DMS53 (cell line): ENCODE measurements at places on chromosomes 4 and X.
A peak's percentile ranks its signal among the peaks of the same experiment; 100 is the strongest.

DNA sequence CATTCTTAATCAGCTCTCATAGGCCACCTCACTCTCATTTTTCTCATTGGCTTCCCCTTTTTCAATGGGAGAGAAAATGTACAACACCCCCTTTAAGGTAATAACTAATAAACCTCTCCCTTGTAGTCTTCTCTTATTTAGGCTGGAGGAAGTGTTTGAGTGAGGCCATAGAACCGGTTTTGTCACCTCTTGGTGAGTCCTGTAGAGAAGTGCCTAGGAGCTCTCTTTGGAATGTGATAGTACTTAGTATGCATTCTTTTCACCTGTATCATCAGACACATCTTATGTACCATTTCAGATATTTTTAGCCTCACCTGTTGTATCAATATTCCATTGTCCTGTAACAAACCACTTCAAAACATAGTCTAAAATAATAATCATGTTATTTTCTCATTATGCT is 3.5 kb upstream of the TAB3 start:
- DNase-seq: peak; percentile 70

DNA sequence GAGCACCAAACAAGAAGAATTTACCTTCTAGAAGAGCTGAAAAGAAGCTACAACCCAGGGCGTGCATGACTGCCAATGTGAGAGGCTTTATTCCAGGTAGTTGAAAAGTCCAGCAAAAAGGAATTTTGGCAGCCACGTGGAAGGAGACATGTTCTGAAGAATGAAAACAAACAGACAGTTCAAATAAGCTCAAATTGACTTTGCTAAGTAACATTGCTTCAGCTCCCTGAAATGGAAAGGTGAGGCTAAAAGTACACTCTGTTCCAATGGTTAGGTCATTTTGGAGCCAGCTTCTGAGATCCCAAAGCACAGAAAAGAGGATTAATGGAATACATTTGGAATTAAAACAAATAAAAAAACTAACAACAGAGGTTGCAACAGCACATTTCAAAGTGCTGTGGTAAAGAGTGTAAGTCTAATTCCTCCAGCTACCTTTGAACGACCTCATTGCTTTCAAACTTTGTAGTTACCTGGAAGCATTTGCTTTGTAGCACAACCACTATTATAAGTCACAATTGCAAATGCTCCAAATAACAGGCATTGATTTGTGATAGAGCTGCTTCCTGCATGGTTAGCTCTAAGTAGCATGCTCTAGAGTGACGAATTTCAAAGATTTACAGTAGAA is 405.3 kb upstream of the EDA2R start:
- no peak for DNase-seq

DNA sequence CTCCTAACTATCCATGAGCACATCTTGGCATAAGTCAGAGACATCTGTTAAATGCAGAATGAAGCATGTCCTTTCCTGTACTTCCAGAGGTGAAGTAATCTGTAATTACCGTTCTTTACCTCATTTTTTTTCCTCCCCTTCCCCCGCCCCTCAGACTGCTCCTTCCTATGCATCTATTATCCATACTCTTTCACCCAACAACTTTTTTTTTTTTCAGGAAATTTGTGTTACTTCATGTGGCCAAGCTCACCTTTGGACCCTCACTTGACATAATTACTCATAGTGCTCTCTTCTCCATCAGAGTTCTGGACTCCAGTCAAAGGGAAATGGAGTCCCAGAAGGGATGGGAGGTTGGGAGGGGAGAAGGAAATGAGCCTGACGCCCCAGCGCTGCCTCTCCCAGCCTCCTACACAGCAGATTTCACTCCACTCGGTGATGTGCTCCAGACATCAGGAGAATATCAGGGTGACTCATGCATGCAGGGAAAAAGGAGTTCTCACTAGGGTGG is 568.8 kb downstream of the STIM2 start:
- peak; percentile 30 for DNase-seq

- no peak for DNase-seq
Observed at GRCh38 chr4:33134366-33134765, 2414.2 kb downstream of the PCDH7 start.

- DNase-seq: no peak
Observed at GRCh38 chrX:71131510-71131909, 13.1 kb downstream of the MED12 start.

- no peak for DNase-seq
Observed at GRCh38 chr4:42123071-42123644, 29.3 kb downstream of the BEND4 start.

DNA sequence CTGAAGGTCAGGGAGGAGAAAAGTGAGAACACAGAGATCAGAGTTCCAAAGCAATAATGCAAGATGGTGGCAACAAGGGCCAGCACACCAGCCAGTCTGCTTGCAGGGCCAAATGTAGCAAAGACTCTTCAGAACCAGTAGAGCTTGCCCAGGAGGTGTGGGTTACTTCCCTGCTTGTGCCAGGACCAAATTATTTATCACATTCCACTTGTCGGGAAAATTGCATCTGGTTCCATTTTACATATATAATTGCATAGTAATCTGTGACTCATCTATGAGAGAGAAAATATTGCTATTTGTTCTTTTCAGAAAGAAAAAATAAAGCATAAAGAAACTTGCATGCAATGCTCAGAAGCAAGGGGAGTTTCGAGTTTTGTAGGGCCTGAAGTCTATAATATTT is 41.4 kb downstream of the MAML3 start:
- DNase-seq: no peak

DNA sequence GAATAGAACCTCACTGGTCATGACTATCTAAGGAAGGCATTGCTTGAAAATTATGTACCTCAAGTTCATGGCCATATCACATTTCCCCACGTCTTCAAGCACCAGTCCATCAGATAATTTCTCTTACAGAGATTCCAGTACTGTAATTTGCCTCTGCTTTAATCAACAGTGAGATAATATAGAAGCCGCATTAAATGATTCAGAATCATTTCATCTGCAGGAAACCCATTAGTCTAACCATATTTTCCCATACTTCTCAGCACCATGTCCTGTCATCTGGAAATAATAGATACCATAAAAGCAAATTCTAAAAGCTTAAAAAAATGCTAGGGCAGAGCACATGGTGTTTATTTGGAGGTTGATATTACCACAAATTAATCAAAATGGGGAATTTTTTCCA is 310.3 kb upstream of the SLIT2 start:
- DNase-seq: no peak
